Esophagus mucosa (tissue), 1 donor: ENCODE measurements at places on chromosomes 6 and 20.

GRCh38 chr6:31662124-31662723 lies 1.6 kb upstream of the C6orf47 start:
- ATAC-seq, result no peak

- ATAC-seq, result no peak
Measured at GRCh38 chr6:435441-436307, 44.1 kb downstream of the IRF4 start.

DNA sequence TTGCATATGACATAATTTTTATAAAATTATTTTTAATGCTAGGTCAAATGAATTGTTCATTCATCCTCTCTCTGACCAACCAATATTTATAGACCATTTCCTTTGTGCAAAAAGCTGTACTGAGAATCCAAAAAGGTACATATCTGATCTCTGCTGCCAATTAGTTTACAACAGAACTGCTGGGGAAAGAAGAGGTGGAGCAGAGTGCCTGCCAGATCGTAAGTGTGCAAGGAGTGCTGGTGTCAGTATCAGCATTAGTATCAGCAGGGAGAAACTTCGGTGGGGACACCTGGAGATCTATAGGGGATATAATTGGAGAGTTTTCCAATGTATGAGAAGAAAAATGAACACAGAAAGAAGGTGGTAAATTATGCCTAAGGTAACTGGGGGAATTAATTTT lies 63.3 kb upstream of the ASF1A start:
- no peak for ATAC-seq

GRCh38 chr6:129393654-129394053 lies 316.3 kb downstream of the ARHGAP18 start:
- ATAC-seq, result no peak

- ATAC-seq, result no peak
Measured at GRCh38 chr20:3935956-3936340, 46.8 kb downstream of the PANK2 start.

DNA sequence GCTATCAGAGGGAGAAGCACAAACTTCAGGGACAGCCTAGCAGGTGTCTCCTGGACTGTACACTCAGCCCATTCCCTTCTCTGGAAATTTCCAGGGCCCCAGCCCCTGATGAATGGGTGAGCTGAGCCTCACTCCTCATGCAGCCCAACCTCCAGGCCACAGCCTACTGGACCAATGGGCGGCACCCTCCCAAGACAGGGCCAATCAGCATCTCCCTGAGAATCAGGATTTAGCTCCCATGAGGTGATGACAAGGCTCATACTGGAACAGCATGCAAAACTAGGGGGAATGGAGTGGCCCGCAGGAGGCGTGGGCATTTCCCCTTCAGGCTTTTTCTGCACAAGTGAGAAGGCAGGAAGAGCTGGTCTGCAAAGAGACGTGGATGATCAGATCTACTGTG lies 29.0 kb downstream of the NFATC2 start:
- no peak for ATAC-seq

DNA sequence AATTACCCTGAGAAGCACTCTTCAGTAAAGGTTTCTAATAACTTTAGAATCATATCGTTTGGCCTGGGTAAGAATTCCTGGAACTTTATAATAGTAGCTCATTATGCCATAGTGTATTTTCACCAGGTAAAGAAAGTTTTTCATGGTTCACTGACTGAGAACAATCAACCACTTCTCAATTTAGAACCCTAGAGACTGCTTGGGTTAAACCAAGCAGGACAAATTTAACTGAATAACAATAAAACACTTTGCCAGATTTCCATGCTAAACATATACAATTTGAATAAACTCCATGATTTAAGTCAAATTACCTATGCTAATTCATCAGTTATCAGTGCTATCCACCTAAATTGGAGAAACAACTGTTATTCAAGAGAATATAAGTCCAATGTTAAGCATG lies 99.4 kb downstream of the PLG start:
- ATAC-seq, result no peak
